ENCODE measurements at places on chromosomes 3 and 15. TPM values are rescaled to one million over a fixed set of nuclear protein-coding genes. Genes with fewer than 3 reads are reported as not detected.

The HHLA2 gene
- 0.87 TPM for total RNA-seq

The ARHGEF26 gene
- 20.4 TPM for total RNA-seq

The GHSR gene
- not detected for total RNA-seq

The CPLX3 gene
- total RNA-seq: not detected

The KNG1 gene
- total RNA-seq: not detected

The C3orf22 gene
- not detected for total RNA-seq

The MYO5A gene
- total RNA-seq: 20.6 TPM

The HYAL1 gene
- 38.4 TPM for total RNA-seq

The DUOX2 gene
- total RNA-seq: 86.2 TPM

The CTXN2 gene
- total RNA-seq: not detected

The MAGI1 gene
- total RNA-seq: 146 TPM

The BOC gene
- total RNA-seq: 29.9 TPM

The LRRC31 gene
- 15.2 TPM for total RNA-seq

The SV2B gene
- 0.45 TPM for total RNA-seq

The SAMD7 gene
- not detected for total RNA-seq

The NRROS gene
- 0.45 TPM for total RNA-seq

The DNAH12 gene
- total RNA-seq: not detected

The HEMK1 gene
- total RNA-seq: 14.3 TPM

The ACAN gene
- under 0.01 TPM for total RNA-seq

The SUCNR1 gene
- total RNA-seq: not detected

The RLBP1 gene
- not detected for total RNA-seq

The SOX2 gene
- total RNA-seq: 16.5 TPM

The ANKRD63 gene
- total RNA-seq: not detected

The MRAS gene
- 5.5 TPM for total RNA-seq

The DLEC1 gene
- 1.3 TPM for total RNA-seq

The GOLGA6D gene
- not detected for total RNA-seq

The PROS1 gene
- total RNA-seq: 14.2 TPM

The SCAMP5 gene
- total RNA-seq: 8.8 TPM

The CLSTN2 gene
- total RNA-seq: 5.4 TPM

The CFAP161 gene
- not detected for total RNA-seq

The NOX5 gene
- total RNA-seq: 0.18 TPM

The THSD4 gene
- total RNA-seq: 38.0 TPM

The CCDC54 gene
- total RNA-seq: not detected

The IRAK2 gene
- total RNA-seq: 2.3 TPM

The PLCH1 gene
- 9.3 TPM for total RNA-seq

The NDN gene
- 38.0 TPM for total RNA-seq

The RSRC1 gene
- 502 TPM for total RNA-seq

The TMEM266 gene
- 2.8 TPM for total RNA-seq

The FRMD5 gene
- total RNA-seq: 5.5 TPM

The LRRC34 gene
- total RNA-seq: not detected
